ENCODE measurements at places on chromosomes 2 and 18.

GRCh38 chr2:216739035-216739434 lies 43.7 kb upstream of the IGFBP5 start:
- peak; percentile 68 for DNase-seq

- no peak for DNase-seq
Observed at GRCh38 chr2:164145093-164145987, 409.5 kb upstream of the FIGN start.

DNA sequence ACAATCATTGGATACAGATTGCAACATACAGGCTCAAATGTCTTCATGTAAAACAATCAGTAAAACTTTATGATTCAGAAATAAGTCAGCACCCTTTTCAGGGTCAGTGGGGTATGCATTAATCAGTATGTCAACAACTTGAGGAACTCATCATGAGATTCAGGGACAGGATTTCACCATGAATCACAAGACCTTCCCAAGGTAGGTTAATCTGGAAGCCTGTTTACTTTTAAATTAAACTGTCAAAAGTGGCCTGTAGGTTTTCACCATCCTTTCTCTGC lies 104.8 kb downstream of the SP100 start:
- no peak for DNase-seq

DNA sequence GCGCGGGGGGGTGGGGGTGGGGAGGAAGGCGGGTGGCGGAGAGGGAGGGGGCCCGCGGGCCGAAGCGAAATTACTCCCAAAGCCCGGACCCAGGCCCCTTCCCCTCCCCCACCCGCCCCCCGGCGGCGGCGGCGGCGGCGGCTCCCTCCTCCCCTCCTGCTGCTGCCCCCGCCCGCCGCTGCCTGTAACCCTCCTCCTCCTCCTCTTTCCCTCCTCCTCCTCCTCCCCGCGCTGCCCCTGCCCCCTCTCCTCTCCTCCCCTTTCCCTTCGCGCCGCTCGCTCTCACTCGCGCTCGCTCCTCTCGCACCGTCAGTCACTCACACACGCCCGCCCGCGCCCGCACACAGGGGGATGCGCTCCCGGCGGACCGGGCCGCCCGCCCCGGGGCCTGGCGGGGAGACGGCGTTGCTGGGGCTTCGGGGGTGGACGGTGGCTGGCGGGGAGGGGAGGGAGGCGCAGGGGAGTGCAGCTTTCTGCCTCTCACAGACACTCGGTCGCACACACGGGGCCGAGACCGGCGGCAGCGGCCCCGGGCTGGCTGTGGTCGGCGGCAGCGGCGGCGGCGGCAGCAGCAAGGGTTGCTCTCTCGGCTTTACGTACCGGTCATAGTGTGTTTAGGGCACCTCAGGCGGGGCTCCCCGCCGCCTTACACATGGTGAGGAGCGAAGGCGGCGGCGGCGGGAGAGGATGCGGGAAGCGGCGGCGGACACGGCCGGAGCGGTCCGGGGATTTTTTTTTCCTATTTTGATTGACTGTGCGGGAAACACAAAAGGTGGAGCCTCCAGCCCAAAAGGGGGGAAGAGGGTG lies 405 bp downstream of the SP3 start:
- peak; percentile 99 for DNase-seq

DNA sequence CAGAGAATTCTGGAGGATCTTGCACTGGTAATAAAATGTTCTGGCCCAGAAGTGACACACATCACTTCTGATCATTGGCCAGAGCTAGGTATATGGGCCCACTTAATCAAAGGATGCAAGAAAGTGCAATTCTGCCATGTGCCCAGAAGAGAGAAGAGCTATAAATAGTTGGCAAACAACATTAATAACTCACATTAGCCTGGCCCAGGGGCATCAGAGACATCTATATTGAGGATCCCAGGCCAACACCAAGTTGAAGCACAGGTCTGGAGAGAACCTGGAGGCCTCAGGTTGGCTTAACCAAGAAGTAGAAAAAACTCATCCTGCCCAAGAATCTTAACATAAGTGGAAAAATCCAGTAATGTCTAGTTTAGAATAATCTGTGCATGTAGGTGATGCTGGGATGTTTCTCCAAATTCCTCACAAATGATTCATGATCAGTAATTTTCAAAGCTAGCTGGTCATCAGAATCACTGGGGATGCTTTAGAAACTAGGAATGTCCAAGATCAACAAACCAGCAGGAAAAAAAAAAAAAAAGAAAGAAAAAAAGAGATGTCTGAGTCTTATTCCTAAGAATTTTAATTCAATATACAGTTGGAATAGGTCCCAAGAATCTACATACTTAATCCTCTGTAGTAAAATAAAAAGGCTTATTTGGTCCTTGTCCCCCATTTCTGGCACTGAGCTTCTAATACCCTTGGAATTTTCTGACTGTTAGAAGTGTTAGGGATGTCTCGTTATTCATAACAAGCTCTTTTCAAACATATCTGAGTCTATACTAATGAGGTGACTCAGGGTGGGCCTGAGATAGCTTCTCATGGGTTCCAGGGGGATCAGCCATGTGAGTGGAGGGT lies 35.0 kb upstream of the EVA1A start:
- DNase-seq = no peak

DNA sequence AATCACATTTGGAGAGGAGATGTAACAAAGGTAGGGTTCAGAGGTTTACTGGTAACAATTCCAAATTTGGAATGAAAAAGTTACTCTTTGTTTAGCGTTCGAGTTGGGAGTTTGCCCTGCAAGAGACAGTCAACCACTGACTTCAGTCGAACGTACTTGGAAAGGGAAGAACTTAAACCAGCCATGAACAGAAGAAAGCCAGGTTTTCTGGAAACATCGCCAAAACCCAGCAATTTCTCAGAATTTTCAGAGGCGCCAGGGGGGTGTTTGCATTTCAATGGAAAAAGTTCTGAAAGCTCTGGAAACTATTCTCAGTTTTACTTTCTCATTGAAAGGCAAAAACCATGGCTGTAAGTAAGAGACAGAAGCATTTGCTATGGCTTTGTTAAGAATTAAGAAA lies 28.5 kb upstream of the AQP4 start:
- DNase-seq = no peak

DNA sequence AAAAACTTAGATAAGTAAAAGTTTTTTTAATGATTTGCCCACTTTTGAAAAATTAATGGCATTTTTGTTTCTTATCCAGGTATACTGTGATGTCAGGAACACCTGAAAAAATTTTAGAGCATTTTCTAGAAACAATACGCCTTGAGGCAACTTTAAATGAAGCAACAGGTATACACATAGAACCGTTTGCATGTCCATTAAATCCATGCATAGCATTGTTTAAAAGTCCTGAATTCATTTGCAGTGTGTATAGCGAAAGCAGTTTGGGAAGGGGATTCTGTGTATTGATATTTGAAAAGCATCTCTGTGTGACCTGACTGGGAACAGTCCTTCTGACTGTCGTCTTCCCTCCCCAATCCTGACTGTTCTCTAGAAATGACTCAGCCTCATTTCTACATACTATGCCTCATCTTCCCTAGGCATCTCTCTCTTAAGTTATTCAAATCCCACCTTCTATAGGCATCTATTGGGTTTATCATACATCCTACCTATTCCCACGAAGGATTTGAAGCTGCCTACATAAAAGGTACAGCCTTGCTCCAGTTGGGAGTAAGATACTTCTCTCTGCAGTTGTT lies 79.2 kb upstream of the MAP3K20 start:
- no peak for DNase-seq

DNA sequence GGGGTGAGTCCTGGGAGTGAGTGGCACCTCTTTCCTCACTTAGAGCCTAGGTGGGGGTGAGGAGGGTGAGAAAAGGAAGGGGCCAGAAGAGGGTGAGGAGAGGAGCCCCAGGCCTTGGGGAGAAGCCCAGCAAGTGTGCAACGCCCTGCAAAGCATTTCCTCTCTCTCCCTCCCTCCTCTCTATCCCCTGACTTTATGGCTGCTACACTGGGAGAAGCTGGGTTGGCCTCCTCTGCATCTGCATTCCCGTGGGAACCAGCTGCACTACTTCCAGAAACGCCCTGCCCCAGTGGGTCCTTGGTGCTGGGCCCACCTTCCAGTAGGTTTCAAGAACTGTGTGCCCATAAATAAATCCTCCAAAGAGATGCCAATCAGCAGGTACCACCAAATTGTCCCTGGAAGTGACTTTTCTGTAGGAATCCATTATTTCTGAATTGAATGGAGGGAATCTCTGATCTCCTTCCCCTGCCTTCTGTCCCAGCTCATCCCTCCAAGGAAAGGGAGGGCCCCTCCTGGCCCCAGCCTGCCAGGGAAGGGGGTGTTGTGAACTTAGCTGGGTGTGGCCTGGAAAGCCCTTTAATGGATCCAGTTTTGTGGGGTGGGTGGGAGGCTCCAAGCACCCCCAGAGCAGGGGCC lies 95.7 kb upstream of the BOD1L2 start:
- no peak for DNase-seq

DNA sequence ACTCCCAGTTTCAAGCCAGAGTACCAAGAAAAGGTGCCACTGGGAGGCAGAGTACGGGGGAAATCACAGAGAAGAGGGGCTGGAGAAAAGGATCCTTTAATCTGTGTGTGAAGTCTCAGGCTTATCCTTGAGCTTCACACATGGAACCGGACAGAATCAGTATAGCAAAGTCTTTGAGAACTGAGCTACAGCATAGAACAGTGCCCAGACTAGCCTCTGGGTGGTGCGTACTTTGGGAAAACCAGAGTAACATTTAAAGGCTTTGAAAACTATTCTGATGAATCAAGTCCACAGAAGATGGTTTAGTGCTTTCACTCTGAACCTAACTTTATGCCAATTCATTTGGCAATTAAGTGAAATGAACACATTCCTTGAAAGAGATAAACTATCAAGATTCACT lies 83.1 kb downstream of the BABAM2 start:
- DNase-seq = no peak

- DNase-seq = no peak
Observed at GRCh38 chr2:120323214-120323613, 22.7 kb upstream of the INHBB start.

All from NCI-H510A treated with DMSO at 0.1 percent for 48 hours (cell line).